ENCODE measurements at places on chromosomes 1 and 21.

- ATAC-seq: peak; percentile 6
These were observed 25.4 kb upstream of the SMIM12 start for GRCh38 chr1:34884961-34885360.

DNA sequence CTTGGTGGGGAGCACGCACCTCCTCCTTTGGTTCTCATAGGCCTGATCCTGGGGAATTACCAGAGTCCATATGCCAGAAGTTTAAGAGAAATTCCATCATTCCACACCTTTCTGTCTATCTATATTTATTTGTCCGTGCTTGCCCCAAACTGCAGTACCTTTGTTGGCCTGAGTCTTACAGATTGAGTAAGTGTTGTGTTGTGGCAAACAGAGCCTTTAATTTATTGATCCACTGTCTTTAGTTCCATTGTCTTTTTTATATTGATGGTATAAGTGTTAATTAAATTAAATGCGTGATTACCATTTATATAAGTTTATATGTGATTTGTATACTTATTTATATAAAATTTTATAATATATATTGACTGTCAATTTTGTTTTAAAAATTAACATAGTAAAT, 4.9 kb downstream of the SH3BGR start:
- ATAC-seq: no peak

DNA sequence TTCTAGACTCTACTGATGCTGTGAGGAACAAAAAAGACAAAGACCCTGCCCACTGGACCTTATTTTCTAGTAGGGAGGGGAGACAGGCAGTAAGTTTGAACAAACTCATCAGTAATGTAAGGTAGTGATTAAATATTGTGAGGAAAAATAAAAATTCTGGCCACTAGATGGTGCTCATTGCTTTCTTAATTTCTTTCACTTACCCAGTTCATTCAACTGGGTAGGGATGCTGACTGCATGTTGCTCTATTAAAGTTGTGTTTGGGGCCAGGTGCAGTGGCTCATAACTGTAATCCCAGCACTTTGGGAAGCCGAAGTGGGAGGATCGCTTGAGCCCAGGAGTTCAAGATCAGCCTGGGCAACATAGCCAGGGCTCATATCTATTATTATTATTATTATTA, 6.3 kb upstream of the KYAT3 start:
- ATAC-seq: peak; percentile 91

GRCh38 chr1:93814795-93815340, 64.1 kb downstream of the DNTTIP2 start:
- ATAC-seq: no peak

GRCh38 chr1:213326281-213327016, 275.4 kb downstream of the RPS6KC1 start:
- no peak for ATAC-seq

DNA sequence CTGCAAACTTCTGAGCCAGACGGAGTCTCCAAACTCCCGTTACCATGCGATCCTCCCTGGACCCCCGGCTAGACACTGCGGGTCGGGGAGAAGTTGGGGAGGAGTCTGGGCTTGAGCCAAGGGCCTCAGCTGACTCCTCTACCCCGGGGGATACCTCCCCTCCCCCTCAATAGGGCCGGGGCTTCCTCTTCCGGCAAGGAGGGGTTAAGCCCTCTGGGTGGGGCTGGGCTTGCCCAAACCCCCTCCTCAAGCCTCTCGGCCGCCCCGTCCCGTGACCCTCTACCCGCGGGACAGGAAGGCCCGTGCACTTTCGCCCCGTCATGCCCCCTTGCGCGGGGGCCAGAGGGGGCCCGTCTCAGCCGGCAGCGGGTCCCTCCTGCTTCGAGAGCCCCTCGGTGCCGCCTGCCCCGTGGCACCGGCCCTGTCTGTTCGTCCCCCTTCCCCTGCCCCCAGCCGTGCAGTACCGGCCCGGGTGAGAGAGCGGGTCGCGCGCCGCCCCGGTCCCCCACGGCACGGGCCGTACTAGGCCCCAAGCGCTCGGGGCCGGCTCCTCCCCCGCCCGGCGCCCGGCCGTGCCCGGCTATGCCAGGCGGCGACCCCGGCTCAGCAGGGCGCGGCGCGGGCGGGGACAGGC, 652 bp downstream of the ARL8A start:
- peak; percentile 60 for ATAC-seq

DNA sequence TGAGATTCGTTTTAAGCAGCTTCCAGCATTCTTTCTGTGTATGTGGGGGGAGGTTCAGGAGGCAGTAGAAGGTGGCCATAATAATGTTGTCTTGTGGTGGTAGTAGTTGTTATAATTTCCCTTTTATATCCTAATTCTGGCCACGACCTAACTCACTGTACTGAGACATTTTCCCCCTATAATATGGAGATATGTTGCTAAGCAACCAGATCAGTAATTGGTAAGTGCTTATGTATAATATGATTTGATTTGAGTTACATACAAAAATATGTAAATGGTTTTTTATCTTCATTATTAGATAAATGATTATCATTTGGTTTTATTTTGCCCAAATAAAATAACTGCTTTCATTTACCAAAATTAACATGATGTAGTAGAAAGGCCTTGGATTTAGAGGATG, 376.2 kb downstream of the KIF26B start:
- ATAC-seq: no peak

DNA sequence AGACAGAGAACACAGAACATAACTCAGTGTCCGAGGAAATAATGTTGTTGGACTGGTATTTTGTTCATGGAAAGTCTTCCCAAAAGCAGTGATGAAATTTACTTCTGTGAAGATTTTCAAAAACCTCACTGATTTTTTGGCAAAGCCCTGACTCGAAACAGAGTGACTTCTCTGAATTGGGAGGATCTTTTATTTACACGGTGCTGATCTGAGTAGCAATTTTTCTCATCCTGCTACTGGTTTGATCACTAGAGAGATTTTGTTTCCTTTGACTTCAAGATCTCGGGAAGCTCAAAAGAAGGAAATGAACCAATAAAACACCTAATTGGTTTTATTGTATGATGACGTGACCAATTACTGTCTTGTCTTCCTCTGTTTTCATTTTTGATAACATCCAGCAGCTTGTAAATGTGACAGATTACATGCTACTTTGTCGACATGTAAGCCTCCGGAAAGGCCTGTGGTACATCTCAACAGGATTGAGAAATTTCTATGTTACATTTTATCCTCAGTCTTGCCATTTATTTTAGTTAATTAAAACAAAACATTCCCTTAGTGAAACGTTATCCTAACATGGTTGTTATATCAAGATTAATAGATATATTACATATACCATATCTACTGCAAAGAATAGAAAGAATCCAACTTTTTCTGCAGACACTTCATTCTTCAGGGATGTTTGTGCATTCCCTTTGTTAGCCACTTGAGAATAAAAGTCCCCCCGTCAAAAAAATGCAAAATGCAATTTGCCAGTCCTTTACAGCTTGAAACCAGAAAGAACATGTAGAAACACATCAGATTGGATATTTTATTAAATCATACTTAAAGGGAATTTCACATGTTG, 42.8 kb upstream of the IFI44L start:
- ATAC-seq: no peak

- no peak for ATAC-seq
These were observed 161.1 kb upstream of the RRP15 start for GRCh38 chr1:218123968-218124367.

DNA sequence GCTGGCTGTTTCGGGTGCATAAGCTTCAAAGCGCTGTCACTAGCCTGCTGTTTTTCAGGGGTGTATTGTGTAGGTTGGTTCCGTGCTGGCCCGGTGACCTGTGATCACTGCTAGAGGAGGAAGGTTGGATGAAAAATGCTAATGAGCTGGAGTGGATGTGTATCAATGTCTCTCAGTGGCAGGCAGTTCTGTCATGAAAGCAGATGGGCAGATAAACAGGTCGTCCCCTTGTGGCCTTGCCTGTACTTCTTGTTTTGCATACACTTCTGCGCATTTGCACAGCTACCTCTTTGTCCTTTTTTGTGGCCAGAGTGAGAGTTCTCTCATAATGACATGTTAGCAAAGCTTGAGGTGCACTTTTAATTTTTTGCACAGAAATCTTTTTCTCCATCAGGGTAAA, 2.9 kb downstream of the SELENON start:
- ATAC-seq: peak; percentile 52

DNA sequence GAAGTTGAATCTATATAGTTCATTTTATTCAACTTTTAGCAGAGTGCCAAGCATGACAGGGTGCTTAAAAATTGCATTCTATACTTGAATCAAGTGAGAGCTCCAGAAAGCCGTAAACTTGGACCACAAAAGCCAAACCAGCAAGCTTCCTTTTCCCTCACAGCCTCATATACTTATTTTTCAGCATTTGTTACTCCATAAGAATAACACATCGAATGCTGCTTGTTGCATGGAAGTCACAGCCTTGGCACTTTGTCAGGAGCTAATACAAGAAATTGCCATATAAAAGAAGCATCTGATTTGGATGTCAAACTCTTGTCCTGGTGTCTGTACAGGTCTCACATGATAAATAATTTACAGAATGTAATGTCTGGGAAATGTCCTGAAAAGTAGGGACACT, 87.4 kb downstream of the PLXNA2 start:
- no peak for ATAC-seq

GRCh38 chr1:223462866-223463404, 69.7 kb downstream of the CCDC185 start:
- ATAC-seq: no peak

DNA sequence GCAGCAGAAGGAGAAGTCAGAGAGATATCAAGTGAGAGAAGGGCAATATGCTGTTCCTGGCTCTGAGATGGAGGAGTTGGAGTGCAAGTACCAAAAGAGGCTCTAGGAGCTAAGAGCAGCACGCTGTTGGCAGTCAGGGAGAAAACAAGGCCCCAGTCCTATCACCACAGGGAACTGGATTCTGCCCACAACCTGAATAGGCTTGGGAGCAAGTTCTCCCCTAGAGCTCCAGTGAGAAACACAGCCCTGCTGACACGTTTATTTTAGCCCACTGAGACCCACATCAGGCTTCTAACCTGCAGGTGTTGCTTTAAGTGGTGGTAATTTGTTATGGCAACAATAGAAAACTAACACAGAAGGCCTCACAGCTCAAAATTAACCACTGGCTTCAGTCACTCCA, 31.8 kb upstream of the ZNF644 start:
- no peak for ATAC-seq

DNA sequence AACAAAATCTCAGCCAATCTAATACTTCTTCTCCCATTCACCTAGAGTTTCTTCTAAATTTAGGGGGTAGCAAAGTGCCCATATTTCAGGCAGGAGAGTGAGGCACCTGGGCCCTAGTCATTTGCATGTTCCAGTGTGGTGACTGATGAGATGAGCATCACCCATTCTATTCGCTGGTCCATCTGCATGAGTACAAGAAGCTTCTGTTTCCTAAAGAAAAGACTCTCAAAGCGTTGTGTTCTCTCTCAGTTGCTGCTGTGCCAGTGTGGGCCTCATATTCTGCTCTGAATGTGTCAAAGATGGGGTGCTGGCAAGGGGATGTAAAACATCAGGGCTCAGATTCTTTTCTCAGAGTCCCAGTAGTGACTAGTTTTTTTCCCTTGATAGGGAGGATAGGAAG, 16.1 kb upstream of the DPYD start:
- ATAC-seq: no peak

- ATAC-seq: no peak
These were observed 5.2 kb upstream of the FTCD start for GRCh38 chr21:46160657-46160906.

DNA sequence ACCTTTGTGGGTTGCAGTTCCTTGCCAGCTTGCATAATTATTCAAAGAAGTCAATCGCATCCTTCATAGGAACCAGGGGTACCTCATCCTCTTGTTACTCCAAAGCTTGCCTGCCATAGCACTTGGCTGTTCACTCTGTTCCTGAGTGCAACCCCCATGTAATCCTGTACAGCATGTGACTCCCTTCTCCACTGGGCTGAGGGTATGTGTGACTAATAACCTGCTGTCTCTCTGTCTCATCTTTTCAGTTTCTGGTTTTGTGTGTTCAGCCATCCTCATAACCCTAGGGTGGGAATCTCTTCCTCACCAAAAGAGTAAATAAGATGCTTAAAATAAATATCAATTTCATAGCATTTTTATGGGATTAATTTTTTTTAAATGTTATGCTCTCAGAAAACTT, 351.9 kb downstream of the S1PR1 start:
- ATAC-seq: no peak

GRCh38 chr1:17012775-17013490, 1.2 kb upstream of the ATP13A2 start:
- no peak for ATAC-seq

GRCh38 chr1:241963722-241964121, 6.2 kb downstream of the BECN2 start:
- ATAC-seq: no peak

DNA sequence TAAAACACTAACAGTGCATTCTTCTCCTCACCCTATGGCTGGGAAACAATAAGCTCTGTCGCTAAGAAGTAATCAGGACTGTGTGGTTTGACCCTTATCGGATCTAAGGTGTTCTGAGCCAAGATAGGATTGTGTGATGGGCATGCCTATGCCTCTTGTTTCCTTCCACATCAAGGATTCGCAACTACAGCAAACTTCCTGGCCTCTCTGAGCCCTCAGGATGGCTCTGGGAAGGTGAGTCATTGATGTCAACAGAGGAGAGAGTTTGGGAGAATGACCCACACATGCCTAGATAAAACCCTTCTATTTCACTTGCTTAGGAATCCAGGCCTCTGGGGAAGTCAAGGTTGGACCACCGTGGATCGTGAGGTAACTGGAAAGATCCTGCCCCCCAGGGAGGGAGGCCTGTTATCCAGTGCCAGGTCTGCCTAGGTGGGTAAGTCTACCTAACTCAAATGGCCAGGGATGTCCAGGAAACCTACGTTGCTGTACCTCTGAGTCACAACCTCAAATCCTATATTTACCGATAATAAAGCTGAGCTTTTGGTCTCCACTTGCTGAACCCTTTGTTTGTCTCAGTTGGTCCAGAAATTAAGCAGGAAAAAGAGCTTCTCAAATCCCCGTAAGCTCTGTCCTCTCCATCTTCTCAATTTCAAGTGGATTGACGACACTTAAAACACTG, 27.4 kb downstream of the TIAM1 start:
- ATAC-seq: no peak

GRCh38 chr1:13619909-13620308, 36.3 kb downstream of the PDPN start:
- ATAC-seq: no peak

DNA sequence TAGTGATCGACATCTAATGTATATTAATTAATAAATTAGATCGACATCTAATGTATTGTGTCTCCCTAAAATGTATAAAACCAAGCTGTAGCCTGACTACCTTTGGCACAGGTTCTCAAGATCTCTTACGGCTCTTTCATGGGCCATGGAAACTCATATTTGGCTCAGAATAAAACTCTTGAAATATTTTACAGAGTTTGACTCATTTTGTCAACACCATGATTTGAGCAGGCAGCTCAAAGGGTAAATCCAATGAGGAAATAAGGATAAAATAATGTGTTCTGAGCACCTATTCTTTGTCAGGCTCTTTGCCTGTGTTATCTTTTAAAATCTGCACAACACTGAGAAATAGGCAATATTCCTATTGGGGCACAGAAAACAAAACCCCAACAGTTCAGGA, 223.4 kb upstream of the DUSP10 start:
- no peak for ATAC-seq
